ENCODE measurements at places on chromosomes 3 and 15.

- H3K36me3 ChIP-seq, result peaks cover 43% of the 10 kb centered on the region
- H3K4me3 ChIP-seq, result peak overlapping the region; percentile 88
- H3K27ac ChIP-seq, result peak overlapping the region; percentile 99
- H3K27me3 ChIP-seq, result no peaks in the 10 kb centered on the region
- DNase-seq, result no peak
- H3K4me1 ChIP-seq, result peaks cover 16% of the 10 kb centered on the region
Measured at GRCh38 chr3:184335291-184335660, 2.1 kb upstream of the FAM131A start.

DNA sequence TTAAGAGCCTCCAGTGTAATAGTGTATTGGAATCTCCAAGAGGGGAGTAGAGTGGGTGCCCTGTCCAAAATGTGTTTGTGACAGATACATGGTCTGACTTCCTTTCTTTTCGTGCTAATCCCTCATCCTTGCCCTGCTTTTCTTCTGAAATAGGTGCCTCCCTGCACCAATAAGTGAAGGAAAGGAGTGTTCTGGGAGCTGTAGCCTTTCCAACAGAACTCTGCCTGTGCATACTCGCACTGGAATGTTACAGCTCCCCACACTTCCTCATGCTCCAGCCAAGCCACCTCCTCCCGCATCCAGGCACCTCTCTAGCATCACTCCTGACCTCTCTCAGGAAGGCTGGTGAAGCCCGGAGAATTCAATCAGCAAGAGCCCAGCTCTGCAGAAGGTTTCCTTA lies 478.0 kb downstream of the GABRG3 start:
- H3K4me1 ChIP-seq, result no peaks in the 10 kb centered on the region
- H3K27me3 ChIP-seq, result no peaks in the 10 kb centered on the region
- no peaks in the 10 kb centered on the region for H3K36me3 ChIP-seq
- no peak overlapping the region for H3K4me3 ChIP-seq
- no peak for DNase-seq

- peaks cover 21% of the 10 kb centered on the region for H3K4me1 ChIP-seq
- H3K4me3 ChIP-seq, result no peak overlapping the region
- no peaks in the 10 kb centered on the region for H3K36me3 ChIP-seq
- no peak for DNase-seq
- no peaks in the 10 kb centered on the region for H3K27me3 ChIP-seq
- no peak overlapping the region for H3K27ac ChIP-seq
Measured at GRCh38 chr15:57538265-57538529, 53.5 kb upstream of the MYZAP start.

DNA sequence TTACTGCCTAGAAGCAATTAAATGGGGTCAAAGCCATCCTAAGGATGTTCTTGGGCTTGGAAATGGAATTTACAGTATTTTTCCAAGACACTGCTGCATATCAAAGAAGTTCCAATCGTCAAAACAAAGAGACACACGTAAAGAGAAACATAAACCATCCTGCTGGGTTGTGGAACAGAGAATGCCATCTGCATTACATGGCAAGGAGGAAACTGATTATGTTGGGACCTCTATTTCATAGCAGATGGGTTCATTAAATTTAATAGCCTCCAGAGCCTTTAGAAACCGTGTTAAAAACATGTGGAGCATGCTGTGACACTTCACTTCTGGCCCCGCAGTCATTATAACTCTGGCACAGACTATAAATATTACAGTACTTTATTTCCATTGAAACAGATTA lies 154.6 kb downstream of the LRTM1 start:
- H3K4me1 ChIP-seq, result no peaks in the 10 kb centered on the region
- no peak overlapping the region for H3K27ac ChIP-seq
- H3K4me3 ChIP-seq, result no peak overlapping the region
- no peaks in the 10 kb centered on the region for H3K27me3 ChIP-seq
- no peak for DNase-seq

DNA sequence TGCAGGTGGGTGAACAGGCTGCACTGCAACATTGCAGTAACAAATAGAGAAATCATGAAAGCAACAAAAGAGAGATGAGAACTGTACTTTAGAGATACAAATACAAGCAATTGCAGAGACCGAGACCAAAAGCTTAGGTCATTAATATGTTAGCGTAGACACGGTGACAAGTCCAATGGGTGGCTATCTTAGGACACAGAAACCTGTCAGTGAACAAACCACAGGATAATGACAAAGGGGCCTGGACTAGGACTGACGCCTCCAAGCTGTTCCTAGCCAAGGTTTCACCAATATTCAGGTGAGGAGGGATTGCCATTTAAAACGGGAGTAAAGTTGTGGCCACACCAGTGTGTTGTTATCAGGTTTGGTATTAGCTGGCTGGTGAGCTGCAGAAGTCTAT lies 41.7 kb upstream of the BLM start:
- no peak overlapping the region for H3K27ac ChIP-seq
- peaks cover 4% of the 10 kb centered on the region for H3K4me1 ChIP-seq
- no peaks in the 10 kb centered on the region for H3K36me3 ChIP-seq
- DNase-seq, result no peak
- H3K4me3 ChIP-seq, result no peak overlapping the region

DNA sequence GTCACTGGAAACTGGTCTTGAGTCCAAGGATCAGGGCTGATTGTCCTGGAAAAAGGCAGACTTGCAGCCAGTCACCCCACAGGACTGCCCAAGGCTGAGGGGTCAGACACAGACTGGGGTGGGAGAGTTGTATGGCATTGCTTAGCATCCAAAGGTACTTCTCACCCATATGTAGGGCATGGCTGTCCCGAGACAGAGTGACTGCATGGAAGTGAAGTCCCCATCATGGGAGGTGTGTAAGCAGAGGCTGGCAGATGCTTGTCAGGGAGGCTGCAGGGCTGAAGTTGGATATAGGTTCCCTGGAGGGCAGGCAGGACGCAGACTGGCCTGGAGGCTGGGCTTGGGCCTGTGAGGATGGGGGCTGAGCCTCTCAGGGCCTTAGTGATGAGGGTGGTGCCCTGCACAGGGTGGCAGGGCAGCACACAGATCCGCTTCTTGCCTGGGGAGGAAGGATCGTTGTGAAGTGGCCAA lies 31.1 kb downstream of the PSTPIP1 start:
- no peaks in the 10 kb centered on the region for H3K27me3 ChIP-seq
- H3K4me1 ChIP-seq, result no peaks in the 10 kb centered on the region
- no peak overlapping the region for H3K4me3 ChIP-seq
- no peaks in the 10 kb centered on the region for H3K36me3 ChIP-seq
- no peak for DNase-seq
- H3K27ac ChIP-seq, result peak overlapping the region; percentile 18

- H3K36me3 ChIP-seq, result no peaks in the 10 kb centered on the region
- no peak for DNase-seq
- H3K4me3 ChIP-seq, result no peak overlapping the region
- H3K27me3 ChIP-seq, result no peaks in the 10 kb centered on the region
- peaks cover 10% of the 10 kb centered on the region for H3K4me1 ChIP-seq
Measured at GRCh38 chr3:157785102-157785826, 282.0 kb upstream of the VEPH1 start.

GRCh38 chr3:86967062-86967461 lies 23.9 kb downstream of the VGLL3 start:
- peaks cover 14% of the 10 kb centered on the region for H3K36me3 ChIP-seq
- H3K27ac ChIP-seq, result no peak overlapping the region
- H3K4me1 ChIP-seq, result no peaks in the 10 kb centered on the region
- H3K4me3 ChIP-seq, result no peak overlapping the region
- H3K27me3 ChIP-seq, result no peaks in the 10 kb centered on the region

DNA sequence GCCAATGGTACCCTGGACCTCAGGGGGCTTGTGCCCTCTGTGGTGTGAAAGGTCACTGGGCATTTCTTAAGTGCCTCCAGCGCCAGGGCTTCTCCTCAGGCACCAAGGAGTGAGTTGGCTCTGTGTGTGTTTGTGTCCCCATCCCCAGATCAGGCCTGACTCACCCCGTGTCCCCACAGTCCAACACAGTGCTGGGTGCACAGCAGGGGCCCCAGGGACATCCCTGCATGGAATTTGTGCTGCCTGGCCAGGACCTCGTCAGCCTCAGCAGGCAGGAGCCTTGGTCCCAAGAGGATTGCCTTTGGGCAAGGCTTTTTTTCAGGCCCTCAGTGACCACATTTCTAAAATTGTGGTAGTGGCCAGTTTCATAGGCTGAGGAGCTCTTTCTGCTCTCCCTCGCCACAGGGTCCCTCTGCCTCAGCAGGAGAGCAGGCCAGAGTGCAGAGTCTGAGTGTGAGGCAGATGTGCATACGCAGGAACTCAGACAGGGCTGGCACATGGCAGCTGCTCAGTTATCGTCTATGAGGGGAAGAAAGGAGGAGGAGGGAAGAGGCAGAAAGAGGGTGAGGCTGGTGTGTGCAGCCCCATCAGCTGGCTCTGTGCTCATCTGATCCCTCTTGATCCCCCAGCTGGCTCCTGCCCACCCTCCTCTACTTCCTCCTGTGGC lies 215.6 kb downstream of the RPLP1 start:
- peaks cover 8% of the 10 kb centered on the region for H3K4me1 ChIP-seq
- no peaks in the 10 kb centered on the region for H3K27me3 ChIP-seq
- no peaks in the 10 kb centered on the region for H3K36me3 ChIP-seq

DNA sequence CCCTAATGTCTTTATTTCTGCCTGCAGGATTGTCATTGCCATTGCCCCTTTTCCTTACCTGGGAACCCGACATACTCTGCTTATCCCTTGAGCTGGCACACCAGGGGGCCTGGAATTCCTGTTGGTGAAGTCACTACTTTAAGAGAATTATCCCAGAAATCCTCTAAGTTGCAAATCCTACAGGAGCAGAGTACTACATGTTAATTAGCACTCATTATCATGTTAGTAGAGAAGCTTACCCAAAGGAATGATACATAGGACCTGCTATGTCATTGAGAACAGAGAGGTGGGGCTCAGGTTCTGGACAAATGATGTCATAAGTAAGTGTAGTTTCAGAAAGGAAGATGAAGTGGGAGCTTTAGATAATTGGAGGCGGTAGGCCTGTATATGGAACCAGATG lies 27.4 kb downstream of the SCG5 start:
- no peaks in the 10 kb centered on the region for H3K36me3 ChIP-seq
- no peak overlapping the region for H3K4me3 ChIP-seq
- no peak overlapping the region for H3K27ac ChIP-seq
- DNase-seq, result no peak

- DNase-seq, result no peak
- no peak overlapping the region for H3K4me3 ChIP-seq
- no peaks in the 10 kb centered on the region for H3K36me3 ChIP-seq
- no peaks in the 10 kb centered on the region for H3K27me3 ChIP-seq
- no peaks in the 10 kb centered on the region for H3K4me1 ChIP-seq
Measured at GRCh38 chr15:30830961-30831360, 72.8 kb upstream of the FAN1 start.

GRCh38 chr15:43376017-43376705 lies 5.3 kb downstream of the TUBGCP4 start:
- no peak for DNase-seq
- no peak overlapping the region for H3K4me3 ChIP-seq
- no peaks in the 10 kb centered on the region for H3K27me3 ChIP-seq
- H3K4me1 ChIP-seq, result peaks cover 3% of the 10 kb centered on the region
- H3K27ac ChIP-seq, result no peak overlapping the region

- no peak overlapping the region for H3K4me3 ChIP-seq
- no peaks in the 10 kb centered on the region for H3K27me3 ChIP-seq
- DNase-seq, result no peak
- peaks cover 30% of the 10 kb centered on the region for H3K36me3 ChIP-seq
Measured at GRCh38 chr15:52162260-52162659, 28.9 kb downstream of the GNB5 start.

GRCh38 chr3:139491966-139492365 lies 15.7 kb upstream of the RBP2 start:
- H3K4me3 ChIP-seq, result no peak overlapping the region
- no peak for DNase-seq
- H3K4me1 ChIP-seq, result no peaks in the 10 kb centered on the region
- H3K27me3 ChIP-seq, result no peaks in the 10 kb centered on the region
- H3K36me3 ChIP-seq, result no peaks in the 10 kb centered on the region
- H3K27ac ChIP-seq, result no peak overlapping the region

GRCh38 chr3:4571690-4572334 lies 78.7 kb downstream of the ITPR1 start:
- no peaks in the 10 kb centered on the region for H3K27me3 ChIP-seq
- no peak overlapping the region for H3K27ac ChIP-seq
- peaks cover 3% of the 10 kb centered on the region for H3K4me1 ChIP-seq
- no peak for DNase-seq

- H3K4me3 ChIP-seq, result no peak overlapping the region
- no peaks in the 10 kb centered on the region for H3K4me1 ChIP-seq
- DNase-seq, result no peak
Measured at GRCh38 chr15:23616536-23616935, 31.1 kb downstream of the MAGEL2 start.

GRCh38 chr3:119642746-119643473 lies 17.5 kb downstream of the POPDC2 start:
- no peak for DNase-seq
- H3K4me3 ChIP-seq, result no peak overlapping the region
- peaks cover 15% of the 10 kb centered on the region for H3K4me1 ChIP-seq
- H3K27ac ChIP-seq, result no peak overlapping the region

GRCh38 chr15:45133561-45133920 lies 3.7 kb downstream of the DUOX1 start:
- H3K27ac ChIP-seq, result no peak overlapping the region
- no peaks in the 10 kb centered on the region for H3K4me1 ChIP-seq
- no peak overlapping the region for H3K4me3 ChIP-seq
- DNase-seq, result no peak

DNA sequence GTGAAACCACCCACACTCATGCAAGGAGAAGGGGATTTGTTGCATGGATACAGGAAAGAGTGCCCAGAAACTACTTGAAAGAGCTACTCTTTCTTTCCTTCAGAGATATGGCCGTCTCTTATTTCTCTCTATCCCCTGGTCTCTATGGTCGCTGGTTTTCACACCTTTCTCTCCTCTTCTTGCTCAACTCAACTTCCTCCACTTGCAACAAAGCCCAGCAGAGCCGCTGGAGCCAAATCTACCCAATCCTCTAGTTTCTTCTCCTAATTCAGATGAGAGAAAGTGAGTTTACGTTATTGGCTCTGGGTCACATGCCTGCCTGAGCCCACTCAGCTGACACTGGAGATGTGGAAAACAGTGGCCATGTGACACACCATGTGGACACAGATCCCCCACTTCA lies 215.2 kb downstream of the OSBPL10 start:
- H3K27me3 ChIP-seq, result no peaks in the 10 kb centered on the region
- no peak overlapping the region for H3K4me3 ChIP-seq
- H3K36me3 ChIP-seq, result no peaks in the 10 kb centered on the region
- peaks cover 2% of the 10 kb centered on the region for H3K4me1 ChIP-seq
- H3K27ac ChIP-seq, result no peak overlapping the region

- no peak for DNase-seq
- no peak overlapping the region for H3K4me3 ChIP-seq
- H3K4me1 ChIP-seq, result peaks cover 25% of the 10 kb centered on the region
- no peaks in the 10 kb centered on the region for H3K27me3 ChIP-seq
- H3K27ac ChIP-seq, result peak overlapping the region; percentile 88
Measured at GRCh38 chr15:54960266-54960665, 236.5 kb downstream of the RSL24D1 start.
